ENCODE measurements at places on chromosomes 12 and 14.

GRCh38 chr14:66651536-66652220 is 143.7 kb downstream of the GPHN start:
- no peak for DNase-seq

- DNase-seq, result no peak
Observed at GRCh38 chr14:65957631-65958205, 528.5 kb upstream of the CCDC196 start.

- DNase-seq, result no peak
Observed at GRCh38 chr14:89430391-89431236, 13.6 kb upstream of the FOXN3 start.

DNA sequence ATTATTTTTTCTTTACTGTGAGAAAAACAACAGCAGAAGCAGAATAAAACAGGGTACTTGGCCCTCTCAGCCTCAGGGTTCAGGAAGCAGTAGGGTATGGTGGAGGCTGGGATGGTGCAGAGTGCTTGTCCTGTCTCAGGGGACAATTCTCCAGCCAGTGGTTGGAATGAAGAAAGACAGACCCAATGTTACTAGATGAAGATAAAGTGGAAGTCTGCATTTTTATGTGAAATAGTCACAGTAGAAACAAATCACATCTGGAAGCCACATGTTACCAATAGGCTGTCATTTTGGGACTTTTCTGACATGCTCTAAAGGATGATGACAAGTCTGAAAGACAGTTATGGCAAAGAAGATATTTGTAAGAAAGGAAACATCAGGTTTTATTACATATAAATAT is 32.3 kb downstream of the PROX2 start:
- DNase-seq, result no peak

DNA sequence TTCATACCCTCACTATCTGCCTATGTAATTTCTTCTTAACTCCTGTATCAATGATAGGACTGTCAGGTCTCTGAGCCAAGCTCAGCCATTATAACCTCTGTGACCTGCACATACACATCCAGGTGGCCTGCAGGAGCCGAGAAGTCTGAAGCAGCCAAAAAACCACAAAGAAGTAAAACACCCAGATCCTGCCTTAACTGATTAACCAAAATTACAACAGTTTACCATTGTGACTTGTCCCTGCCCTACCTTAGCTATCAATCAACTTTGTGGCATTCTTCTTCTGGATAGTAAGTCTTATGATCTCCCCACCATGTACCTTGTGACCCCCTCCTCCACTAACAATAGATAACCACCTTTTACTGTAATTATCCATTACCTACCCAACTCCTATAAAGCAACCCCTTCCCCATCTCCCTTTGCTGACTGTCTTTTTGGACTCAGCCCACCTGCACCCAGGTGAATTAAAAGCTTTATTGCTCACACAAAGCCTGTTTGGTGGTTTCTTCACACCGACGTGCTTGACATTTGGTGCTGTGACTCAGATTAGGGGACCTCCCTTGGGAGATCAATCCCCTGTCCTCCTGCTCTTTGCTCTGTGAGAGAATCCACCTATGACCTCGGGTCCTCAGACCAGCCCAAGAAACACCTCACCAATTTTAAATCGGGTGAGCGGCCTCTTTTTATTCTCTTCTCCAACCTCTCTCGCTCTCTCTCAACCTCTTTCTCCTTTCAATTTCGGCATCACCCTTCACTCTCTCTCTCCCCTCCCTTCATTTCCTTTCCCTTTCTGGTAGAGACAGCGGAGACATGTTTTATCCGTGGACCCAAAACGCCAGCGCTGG is 11.5 kb upstream of the LGMN start:
- DNase-seq, result no peak

- peak; percentile 41 for DNase-seq
Observed at GRCh38 chr12:55707841-55708694, at the start of gene ITGA7. ITGA7 (minus strand) TSS chr12:55707904; CDS start chr12:55707682, 222 bp downstream.

Measured in RWPE1 (cell line).